SK-MEL-5 (cell line): ENCODE measurements at places on chromosomes 6 and 20. TPM values are rescaled to one million over a fixed set of nuclear protein-coding genes. Genes with fewer than 3 reads are reported as not detected.

The MRS2 gene
- 47.4 and 50.1 TPM in 2 replicates for total RNA-seq

The IL20RA gene
- not detected in 2 replicates for total RNA-seq

The AHI1 gene
- total RNA-seq, result 5.8 and 7.4 TPM in 2 replicates

The PNPLA1 gene
- not detected in 2 replicates for total RNA-seq

The OSER1 gene
- 49.6 and 50.9 TPM in 2 replicates for total RNA-seq

The SNX14 gene
- 80.6 and 87.1 TPM in 2 replicates for total RNA-seq

The TFAP2D gene
- total RNA-seq, result not detected in 2 replicates

The SCRT2 gene
- not detected in 2 replicates for total RNA-seq

The VSTM2L gene
- 0.34 and 0.51 TPM in 2 replicates for total RNA-seq

The FHL5 gene
- total RNA-seq, result not detected in 2 replicates

The TP53TG5 gene
- total RNA-seq, result not detected in 2 replicates

The PCSK2 gene
- 0.63 TPM in 1 of 2 replicates, not detected in the other for total RNA-seq

The HSPA1L gene
- 0.29 TPM in 2 replicates for total RNA-seq

The SIRPB1 gene
- total RNA-seq, result 0.98 and 1.8 TPM in 2 replicates

The NR2E1 gene
- 0.18 and 0.24 TPM in 2 replicates for total RNA-seq

The CCM2L gene
- 0.08 and 0.16 TPM in 2 replicates for total RNA-seq

The TOMM6 gene
- 164 and 236 TPM in 2 replicates for total RNA-seq

The POFUT1 gene
- total RNA-seq, result 56.1 and 58.0 TPM in 2 replicates

The AKAP7 gene
- total RNA-seq, result 7.5 and 13.8 TPM in 2 replicates

The BEND6 gene
- total RNA-seq, result 0.59 and 0.63 TPM in 2 replicates

The HLA-DPB1 gene
- total RNA-seq, result 1.7 and 3.5 TPM in 2 replicates

The SIM1 gene
- not detected in 2 replicates for total RNA-seq

The CALHM4 gene
- 0.16 TPM in 1 of 2 replicates, not detected in the other for total RNA-seq

The POU3F2 gene
- total RNA-seq, result 6.3 and 6.9 TPM in 2 replicates

The NINL gene
- total RNA-seq, result 5.0 and 9.0 TPM in 2 replicates

The SSR1 gene
- total RNA-seq, result 231 and 238 TPM in 2 replicates

The ADGRF1 gene
- total RNA-seq, result not detected in 2 replicates

The CD93 gene
- not detected in 2 replicates for total RNA-seq

The ATAT1 gene
- 1.8 and 3.9 TPM in 2 replicates for total RNA-seq

The FAM83B gene
- not detected in 2 replicates for total RNA-seq

The PGM3 gene
- total RNA-seq, result 27.0 and 27.2 TPM in 2 replicates

The PLA2G7 gene
- total RNA-seq, result 0.19 and 0.53 TPM in 2 replicates

The LINC00237 gene
- not detected in 2 replicates for total RNA-seq

The BMP7 gene
- total RNA-seq, result 6.8 and 12.9 TPM in 2 replicates

The IRF4 gene
- 69.7 and 76.9 TPM in 2 replicates for total RNA-seq

The WFDC12 gene
- total RNA-seq, result not detected in 2 replicates

The PNLDC1 gene
- total RNA-seq, result 0.05 TPM in 1 of 2 replicates, not detected in the other

The COL11A2 gene
- total RNA-seq, result 0.42 and 0.98 TPM in 2 replicates

The C6orf163 gene
- total RNA-seq, result 1.3 and 1.4 TPM in 2 replicates

The SPATA2 gene
- 3.3 and 4.6 TPM in 2 replicates for total RNA-seq

The CTCFL gene
- total RNA-seq, result 0.42 and 0.51 TPM in 2 replicates

The SLC13A3 gene
- total RNA-seq, result 4.1 and 5.2 TPM in 2 replicates

The OVOL2 gene
- total RNA-seq, result not detected in 2 replicates

The SLCO4A1 gene
- total RNA-seq, result 48.1 and 53.5 TPM in 2 replicates

The TMEM14B gene
- 253 and 309 TPM in 2 replicates for total RNA-seq

The ANGPT4 gene
- total RNA-seq, result not detected in 2 replicates

The SPDEF gene
- not detected in 2 replicates for total RNA-seq

The MYBL2 gene
- total RNA-seq, result 10.4 and 14.1 TPM in 2 replicates

The THBS2 gene
- total RNA-seq, result 0.16 and 0.18 TPM in 2 replicates
